D721Med (cell line): ENCODE measurements at places on chromosomes 6 and 20.
A peak's percentile ranks its signal among the peaks of the same experiment; 100 is the strongest.

- DNase-seq = no peak
These were observed 18.2 kb upstream of the ZNF391 start for GRCh38 chr6:27370391-27370790.

- DNase-seq = no peak
These were observed 559 bp downstream of the APMAP start for GRCh38 chr20:24991897-24992486.

DNA sequence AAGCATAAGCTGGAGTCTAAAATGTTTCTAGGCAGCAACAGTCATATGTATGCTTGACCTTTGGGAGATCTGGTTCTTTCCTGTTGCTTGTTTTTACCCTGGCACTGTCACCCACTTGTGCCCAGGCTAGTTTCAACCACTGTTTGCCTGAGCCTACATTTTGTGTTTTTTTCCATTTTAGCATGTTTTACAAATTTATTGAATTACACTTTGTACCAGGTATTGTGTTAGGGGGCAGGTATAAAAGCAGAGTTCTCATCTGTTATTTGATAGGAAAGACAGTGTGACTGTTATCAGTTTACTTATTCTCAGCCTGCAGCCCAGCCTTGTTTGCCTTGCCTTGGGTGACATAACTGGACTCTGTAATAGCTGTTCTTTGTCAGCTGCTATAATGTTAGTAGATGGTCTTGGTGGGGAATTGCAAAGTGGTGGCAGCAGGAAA is 147.0 kb downstream of the CDKAL1 start:
- DNase-seq = no peak

DNA sequence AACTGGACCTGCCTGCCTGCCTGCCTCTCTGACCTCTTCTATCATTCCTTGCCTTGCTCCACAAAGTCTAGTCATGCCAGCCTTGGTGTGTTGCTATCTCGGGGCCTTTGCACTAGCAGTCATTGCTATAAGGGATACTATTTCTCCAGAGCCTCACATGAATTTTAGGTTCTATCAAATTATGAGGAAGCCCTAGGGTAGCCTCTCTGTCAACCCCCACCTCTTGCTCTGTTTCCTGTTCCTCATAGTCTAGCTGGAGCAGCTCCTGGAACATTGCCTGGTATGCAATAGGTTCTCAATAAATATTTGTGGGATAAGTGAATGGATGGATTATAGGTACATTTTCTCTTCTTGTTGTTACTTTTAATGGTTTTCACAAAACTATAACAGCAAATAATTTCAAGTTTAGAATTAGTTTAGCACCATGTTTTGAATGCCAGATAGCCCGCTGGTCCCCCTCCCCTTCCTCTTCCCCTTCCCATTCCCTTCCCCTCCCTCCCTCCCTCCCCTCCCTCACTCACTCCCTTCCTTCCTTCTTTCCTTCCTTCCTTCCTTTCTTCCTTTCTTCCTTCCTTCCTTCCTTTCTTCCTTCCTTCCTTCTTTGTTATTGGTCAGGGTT is 46.9 kb upstream of the DTNBP1 start:
- DNase-seq = no peak

- no peak for DNase-seq
These were observed 81.3 kb downstream of the AFDN start for GRCh38 chr6:167907837-167908681.

- DNase-seq = no peak
These were observed 11.2 kb downstream of the SLC22A1 start for GRCh38 chr6:160132776-160133338.

DNA sequence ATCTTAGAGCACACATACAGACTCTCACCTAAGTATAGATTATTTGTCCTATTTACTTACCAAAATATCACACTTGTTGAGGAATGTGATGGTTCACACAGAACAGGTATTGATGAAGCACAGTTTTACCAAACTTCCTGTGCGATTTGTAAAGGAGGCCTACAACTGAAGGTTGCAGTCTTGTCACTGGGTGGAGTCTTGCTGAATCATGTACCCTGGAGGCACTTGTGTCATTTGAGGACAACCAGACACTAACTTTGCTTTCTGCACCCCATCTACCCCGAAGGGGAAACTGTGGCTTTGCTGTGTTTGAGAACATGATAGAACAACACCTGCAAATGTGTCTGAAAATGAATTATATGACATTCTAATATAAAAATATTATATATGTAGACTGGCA is 32.4 kb upstream of the HINT3 start:
- no peak for DNase-seq

- no peak for DNase-seq
These were observed 84.3 kb upstream of the RALY start for GRCh38 chr20:33909331-33909921.

GRCh38 chr6:123024976-123025375 is 28.9 kb downstream of the CLVS2 start:
- no peak for DNase-seq

DNA sequence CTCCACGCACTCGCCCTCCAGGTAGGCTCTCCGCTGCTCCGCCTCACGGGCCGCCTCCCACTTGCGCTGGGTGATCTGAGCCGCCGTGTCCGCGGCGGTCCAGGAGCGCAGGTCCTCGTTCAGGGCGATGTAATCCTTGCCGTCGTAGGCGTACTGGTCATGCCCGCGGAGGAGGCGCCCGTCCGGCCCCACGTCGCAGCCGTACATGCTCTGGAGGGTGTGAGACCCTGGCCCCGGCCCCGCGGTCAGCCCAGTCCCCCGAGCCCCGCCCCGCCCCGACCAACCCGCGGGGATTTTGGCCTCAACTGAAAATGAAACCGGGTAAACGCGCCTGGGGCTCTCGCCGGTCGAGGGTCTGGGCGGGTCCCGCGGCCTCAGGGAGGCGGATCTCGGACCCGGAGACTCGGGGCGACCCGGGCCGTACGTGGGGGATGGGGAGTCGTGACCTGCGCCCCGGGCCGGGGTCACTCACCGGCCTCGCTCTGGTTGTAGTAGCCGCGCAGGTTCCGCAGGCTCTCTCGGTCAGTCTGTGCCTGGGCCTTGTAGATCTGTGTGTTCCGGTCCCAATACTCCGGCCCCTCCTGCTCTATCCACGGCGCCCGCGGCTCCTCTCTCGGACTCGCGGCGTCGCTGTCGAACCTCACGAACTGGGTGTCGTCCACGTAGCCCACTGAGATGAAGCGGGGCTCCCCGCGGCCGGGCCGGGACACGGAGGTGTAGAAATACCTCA is 598 bp downstream of the HLA-B start:
- no peak for DNase-seq

GRCh38 chr20:62202676-62203377 is 17.3 kb downstream of the HRH3 start:
- no peak for DNase-seq

- no peak for DNase-seq
These were observed 1.2 kb downstream of the CSTF1 start for GRCh38 chr20:56393653-56394052.

DNA sequence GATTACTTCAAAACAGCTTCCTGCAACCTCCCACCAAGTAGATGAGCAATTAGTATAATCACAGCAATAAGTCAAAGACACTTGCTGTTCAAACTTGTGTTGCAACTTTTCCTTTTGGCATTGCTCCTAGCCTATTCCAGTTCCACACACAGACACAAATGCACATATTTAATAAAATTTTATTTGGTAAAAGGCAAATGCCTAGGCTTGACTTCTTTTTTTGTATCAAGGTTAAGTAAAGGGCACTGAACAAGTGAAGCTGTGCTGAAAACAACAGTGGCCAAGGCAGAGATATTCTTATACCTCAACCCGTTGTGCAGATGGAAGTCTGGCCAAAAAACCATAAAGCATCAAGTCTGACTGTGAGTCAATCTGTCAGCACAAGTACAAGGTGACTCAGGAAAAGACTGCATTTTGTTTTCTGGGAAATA is 708.4 kb upstream of the CITED2 start:
- DNase-seq = no peak

DNA sequence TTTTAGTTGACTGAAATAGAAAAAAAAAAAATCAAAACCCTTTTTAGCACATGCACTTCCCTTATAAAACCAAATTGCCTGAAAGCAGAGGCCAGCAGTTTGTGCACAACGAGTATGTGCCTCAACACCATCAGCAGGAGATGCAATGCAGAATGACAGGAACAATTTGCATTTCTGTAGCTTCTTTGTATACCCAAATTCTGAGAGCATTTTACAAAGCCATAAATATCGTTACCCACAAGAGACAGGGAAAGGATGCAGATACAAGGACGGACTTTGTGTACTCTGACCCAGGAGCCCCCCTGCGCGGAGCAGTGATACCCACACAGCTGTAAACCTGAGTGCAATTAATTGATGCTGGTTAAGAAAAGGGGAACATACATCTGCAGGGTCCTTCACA is 285.6 kb downstream of the PRKN start:
- no peak for DNase-seq

DNA sequence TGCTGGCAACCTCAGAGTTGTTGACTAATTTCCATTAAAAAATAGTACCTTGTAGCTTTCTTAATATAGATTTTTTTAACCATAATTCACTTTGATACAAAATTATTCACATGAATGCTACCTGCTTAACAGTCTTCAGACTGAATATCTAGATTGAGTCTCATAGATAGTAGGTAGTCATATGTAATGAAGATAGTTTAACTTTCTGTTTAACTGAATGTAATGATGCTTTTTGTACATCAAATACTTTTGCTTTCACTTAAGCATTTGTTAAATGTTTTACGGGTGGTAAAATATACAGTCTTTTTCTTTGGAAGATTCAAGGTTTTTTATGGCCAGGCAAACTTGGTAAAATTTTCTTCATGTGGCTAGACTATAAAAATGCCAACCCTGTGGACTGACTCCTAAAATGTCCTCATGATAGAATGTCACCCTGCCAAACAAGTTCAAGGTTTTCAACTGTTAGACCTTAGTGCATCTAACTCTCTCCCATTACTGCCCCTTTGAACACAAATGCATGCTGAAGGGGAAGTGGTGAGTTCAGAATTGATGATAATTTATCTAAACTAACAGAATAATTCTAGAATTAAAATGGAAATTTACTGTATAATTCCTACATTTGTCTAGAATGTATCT is 16.4 kb downstream of the TBPL1 start:
- DNase-seq = no peak

DNA sequence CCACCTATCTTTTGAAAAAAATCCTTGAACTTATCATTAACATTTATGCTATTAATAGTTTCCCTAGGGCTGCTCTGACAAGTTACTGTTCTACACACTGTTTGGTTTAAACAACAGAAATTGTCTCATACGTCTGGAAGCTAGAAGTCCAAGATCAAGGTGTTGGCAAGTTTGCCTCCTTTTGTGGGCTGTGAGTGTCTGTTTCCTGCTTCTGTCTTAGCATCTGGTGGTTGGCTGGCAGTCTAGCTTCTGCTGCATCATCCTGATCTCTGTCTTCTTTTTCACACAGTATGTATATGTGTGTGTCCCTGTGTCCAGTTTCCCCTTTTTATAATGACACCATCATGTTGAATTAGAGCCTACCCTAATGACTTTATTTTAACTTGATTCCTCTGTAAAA is 154.8 kb downstream of the RPS12 start:
- DNase-seq = no peak

- DNase-seq = no peak
These were observed 16.1 kb upstream of the CDK19 start for GRCh38 chr6:110831405-110831804.

- peak; percentile 69 for DNase-seq
These were observed 24.8 kb downstream of the C6orf15 start for GRCh38 chr6:31087494-31088089.

- DNase-seq = no peak
These were observed 259.2 kb downstream of the ADGB start for GRCh38 chr6:146857980-146858347.

GRCh38 chr6:95266537-95267258 is 310.6 kb upstream of the MANEA start:
- no peak for DNase-seq

DNA sequence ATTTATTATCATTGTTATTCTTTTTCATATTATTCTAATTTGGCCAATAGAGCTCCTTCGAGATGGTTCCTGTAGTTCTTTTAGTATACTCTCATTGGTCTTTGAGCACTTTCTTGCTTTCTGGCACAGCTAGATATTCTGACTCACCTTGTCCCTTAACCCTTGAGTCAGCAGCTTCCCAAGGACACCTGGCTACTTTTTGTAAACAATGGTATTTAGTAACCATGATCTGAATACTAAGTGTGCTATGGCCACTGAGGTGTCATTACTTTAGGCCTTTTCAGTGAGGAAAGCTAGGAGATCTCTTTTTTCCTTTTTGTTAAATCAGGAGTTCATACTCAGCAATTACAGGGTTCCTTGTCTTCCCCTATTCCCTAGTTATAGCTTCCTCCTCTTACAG is 126.5 kb upstream of the CITED2 start:
- DNase-seq = no peak

- no peak for DNase-seq
These were observed 2.5 kb downstream of the NTSR1 start for GRCh38 chr20:62710886-62711702.

DNA sequence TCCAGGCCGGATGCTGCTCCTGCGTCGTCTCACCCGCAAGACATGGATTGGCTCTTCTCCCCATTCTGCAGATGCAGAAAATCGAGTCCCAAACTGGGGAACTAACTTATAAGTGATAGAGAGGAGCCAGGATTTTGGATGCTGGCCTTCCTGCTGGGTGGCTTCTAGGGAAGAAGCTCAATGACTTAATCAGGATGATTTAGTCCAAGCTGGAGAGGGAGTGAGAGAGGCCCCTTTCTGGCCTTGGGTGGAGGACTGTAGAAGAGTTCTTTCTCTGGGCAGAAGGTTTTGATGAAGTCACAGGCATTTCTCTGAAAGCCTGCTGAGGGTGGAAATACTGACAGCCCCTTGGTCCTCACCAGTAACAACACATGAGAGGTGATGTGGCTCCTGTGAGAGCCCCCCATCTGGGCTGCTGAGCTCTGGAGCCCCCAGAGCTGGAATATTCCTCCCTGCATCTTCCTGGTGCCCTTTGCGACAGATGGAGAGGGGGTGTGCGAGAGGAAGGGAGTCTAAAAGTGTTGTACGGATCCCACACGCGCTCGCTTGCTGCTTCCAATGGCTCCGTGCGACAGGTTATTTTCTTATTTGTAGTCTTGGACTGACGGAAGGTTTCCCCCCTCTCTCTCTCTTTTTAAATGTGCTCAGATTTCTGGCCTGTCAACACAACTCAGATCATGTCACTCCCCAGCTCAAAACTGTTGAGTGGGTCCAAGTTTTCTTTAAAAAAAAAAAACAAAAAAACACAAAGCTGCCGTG is 3.5 kb downstream of the SIRPA start:
- DNase-seq = no peak

DNA sequence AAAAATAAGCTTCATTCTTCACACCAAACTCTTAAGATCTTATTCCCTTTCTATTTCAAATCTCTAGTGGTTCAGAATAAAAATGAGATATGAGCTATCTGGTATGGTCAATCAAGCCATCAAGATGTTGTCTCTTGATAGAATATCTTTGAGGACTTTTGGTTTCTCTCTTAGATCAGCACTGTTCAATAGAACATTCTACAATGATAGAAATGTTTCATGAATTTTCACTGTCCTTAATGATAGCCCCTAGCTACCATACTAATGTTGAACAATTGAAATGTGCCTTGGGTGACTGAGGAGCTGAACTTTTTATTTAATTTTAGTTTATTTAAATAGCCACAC is 24.1 kb upstream of the HINT3 start:
- DNase-seq = no peak
